ENCODE measurements at places on chromosomes 13 and 19. TPM values are rescaled to one million over a fixed set of nuclear protein-coding genes. Genes with fewer than 3 reads are reported as not detected.

The HSH2D gene
- 1.3 TPM for polyA plus RNA-seq

The YJEFN3 gene
- polyA plus RNA-seq: 12.4 TPM

The SMIM44 gene
- polyA plus RNA-seq: 0.74 TPM

The FOXO1 gene
- 13.2 TPM for polyA plus RNA-seq

The SGCG gene
- polyA plus RNA-seq: 5.2 TPM

The CGB2 gene
- polyA plus RNA-seq: not detected

The IGFL1 gene
- not detected for polyA plus RNA-seq

The ATP8A2 gene
- 4.8 TPM for polyA plus RNA-seq

The ICAM5 gene
- 0.24 TPM for polyA plus RNA-seq

The PLK5 gene
- polyA plus RNA-seq: 0.45 TPM

The PLPP2 gene
- polyA plus RNA-seq: 3.0 TPM

The ZNF256 gene
- 8.9 TPM for polyA plus RNA-seq

The KIR2DL3 gene
- polyA plus RNA-seq: not detected

The CYP4F12 gene
- 0.62 TPM for polyA plus RNA-seq

The NCR1 gene
- 0.09 TPM for polyA plus RNA-seq

The ZNF229 gene
- 18.0 TPM for polyA plus RNA-seq

The ERICH6B gene
- 2.4 TPM for polyA plus RNA-seq

The CBARP gene
- 2.0 TPM for polyA plus RNA-seq

The ZNF135 gene
- 30.3 TPM for polyA plus RNA-seq

- DNase-seq: no peak
Measured at GRCh38 chr19:31391518-31391917, 42.3 kb upstream of the TSHZ3 start.

DNA sequence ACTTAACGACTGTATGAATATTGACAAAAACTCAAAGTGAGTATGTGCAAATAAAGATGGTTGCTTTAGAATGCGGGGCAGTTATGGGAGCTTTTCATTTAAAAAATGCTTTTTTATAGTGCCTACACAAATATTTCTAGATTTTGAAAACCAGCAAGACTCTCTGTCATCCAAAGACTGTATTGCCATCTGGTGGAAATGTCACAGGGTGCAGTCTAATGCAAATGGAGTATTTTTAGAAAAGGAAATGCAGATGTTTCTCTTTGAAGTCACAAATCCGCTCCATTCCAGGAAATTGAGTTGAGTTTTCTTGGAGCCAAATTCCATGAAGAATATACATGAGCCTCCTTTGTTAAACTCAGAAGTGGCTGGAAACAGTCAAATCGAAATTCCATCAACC lies 2.3 kb upstream of the C1QTNF9B start:
- no peak for DNase-seq

DNA sequence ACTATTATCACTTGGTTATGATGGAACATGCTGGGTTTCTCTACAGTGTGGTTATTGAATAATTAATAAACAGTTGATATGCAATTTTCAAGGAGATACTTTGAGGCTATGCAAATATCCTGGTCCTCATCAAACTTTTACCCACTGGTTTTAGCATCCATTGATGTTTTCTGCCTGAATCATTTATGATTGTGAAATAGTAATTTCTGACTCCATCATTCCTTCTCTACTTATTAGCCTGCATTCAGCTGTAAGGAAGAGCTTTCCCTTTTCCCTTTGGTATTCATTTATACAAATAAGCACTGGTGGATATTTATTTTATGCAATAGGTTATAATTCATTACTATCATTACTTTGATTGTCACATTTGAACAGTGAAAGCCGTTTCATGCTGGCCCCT lies 13.9 kb upstream of the DNAJC15 start:
- DNase-seq: no peak

GRCh38 chr13:112902101-112902651 lies 66.8 kb upstream of the MCF2L start:
- no peak for DNase-seq

GRCh38 chr13:104270731-104271130 lies 1204.5 kb upstream of the SLC10A2 start:
- DNase-seq: no peak

DNA sequence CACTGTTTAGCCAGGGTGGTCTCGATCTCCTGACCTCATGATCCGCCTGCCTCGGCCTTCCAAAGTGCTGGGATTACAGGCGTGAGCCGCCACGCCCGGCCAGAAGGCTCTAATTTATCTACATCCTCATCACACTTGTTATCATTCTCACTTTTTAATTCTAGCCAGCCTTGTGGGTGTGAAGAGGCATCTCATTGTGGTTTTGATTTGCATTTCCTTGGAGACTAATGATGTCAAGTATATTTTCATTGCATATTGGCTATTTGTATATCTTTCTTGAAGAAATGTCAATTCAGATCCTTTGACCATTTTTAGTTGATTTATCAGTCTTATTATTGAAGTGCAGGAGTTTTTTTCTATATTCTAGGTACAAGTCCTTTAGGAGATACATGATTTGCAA lies 27.7 kb upstream of the HIF3A start:
- no peak for DNase-seq

DNA sequence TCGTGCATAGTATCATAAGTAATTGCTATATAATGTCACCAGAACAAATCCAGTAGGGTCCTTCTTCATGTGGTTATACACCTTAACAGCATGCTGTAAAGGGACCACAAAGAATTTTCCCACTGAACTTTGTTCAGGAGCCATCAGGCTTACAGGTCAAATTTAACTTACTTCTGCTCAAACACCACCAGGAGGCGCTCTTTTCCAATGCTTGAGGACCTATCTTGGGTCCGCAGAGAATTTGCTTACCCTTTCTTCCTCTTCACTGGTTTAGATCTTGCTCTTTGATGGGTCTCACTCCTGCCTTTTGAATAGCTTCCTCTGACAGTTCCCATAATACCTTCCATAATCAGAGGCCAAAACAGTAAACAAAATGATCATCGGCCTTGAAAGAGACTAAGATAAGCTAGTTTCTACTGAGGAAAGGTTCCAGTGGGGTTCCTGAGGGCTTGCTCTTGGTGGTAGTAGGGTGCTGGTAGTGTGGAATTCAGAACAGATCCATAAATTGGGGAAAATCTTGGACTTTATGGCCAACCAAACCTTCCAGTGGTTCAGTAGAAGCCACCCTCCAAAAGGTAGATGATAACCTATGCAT lies 37.4 kb downstream of the SCGB2B2 start:
- DNase-seq: peak; percentile 83

DNA sequence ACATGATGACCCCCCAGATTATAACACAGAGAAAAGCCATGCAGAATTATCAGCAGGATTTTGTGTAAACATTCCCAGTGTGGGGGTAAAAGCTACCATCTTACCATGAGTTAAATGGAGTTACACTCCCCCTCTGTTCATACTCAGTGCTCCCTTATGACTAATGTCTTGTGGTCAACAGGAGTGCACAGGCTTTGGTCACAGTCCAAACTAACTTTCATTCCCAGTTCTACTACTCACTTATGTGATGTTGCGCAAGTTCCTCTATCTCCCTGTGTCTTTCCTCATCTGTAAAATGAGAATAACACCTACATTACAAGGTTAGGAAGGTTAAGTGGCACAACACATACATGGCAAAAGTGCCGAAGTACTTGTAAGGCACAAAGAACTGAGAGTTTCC lies 277.9 kb downstream of the RBM26 start:
- DNase-seq: no peak

DNA sequence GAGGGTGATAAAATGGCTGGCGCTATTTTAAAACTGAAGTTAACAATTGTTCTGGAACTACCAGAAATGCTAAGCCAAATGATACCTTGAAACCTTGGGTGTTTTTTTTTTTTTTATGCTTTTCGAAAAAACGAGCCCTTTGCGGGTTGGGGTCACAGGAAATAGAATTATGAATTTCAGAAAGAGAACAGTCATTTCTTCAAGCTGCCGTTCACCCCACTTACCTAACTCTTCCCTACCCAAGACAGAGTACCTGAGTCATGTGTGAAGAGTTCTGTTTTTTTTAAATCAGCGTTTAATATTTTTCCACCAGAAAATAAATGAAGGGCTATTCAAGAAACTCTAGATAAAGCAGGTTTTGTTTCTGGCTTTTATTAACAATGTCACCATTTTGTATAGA lies 35.3 kb downstream of the KLF2 start:
- no peak for DNase-seq

GRCh38 chr13:62875118-62875640 lies 1459.5 kb upstream of the PCDH20 start:
- no peak for DNase-seq

GRCh38 chr13:112968380-112968909 lies 569 bp upstream of the MCF2L start:
- no peak for DNase-seq

- DNase-seq: no peak
Measured at GRCh38 chr13:23470790-23471614, 37.5 kb upstream of the SACS start.

DNA sequence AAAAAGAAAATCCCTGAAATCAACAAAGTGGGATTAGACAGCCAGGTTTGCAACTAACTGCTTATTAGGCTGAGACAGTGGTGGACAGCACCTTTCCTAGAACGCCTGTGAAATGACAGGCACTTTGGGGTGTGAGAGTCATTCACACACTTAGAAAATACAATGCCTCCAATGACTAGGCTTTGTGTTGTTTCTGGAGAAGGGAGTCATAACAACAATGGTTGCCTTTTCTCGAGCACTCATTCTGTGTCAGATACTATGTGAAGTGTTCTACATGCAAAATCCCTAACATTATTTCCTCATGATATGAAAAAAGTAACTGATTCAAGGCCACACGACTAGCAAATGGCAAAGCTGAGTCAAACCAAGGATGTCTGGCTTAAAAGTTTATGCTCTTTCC lies 41.2 kb downstream of the SACS start:
- DNase-seq: no peak

- no peak for DNase-seq
Measured at GRCh38 chr13:41751734-41752445, 209.0 kb downstream of the VWA8 start.

- DNase-seq: no peak
Measured at GRCh38 chr13:73687087-73687486, 447.1 kb downstream of the KLF12 start.

GRCh38 chr19:54188215-54188871 lies 1.0 kb downstream of the MBOAT7 start:
- no peak for DNase-seq

GRCh38 chr19:55094456-55095259 lies 19.0 kb downstream of the EPS8L1 start:
- DNase-seq: no peak

GRCh38 chr13:101552286-101552685 lies 99.8 kb downstream of the ITGBL1 start:
- no peak for DNase-seq

- DNase-seq: no peak
Measured at GRCh38 chr13:93535251-93535650, 308.6 kb downstream of the GPC6 start.

DNA sequence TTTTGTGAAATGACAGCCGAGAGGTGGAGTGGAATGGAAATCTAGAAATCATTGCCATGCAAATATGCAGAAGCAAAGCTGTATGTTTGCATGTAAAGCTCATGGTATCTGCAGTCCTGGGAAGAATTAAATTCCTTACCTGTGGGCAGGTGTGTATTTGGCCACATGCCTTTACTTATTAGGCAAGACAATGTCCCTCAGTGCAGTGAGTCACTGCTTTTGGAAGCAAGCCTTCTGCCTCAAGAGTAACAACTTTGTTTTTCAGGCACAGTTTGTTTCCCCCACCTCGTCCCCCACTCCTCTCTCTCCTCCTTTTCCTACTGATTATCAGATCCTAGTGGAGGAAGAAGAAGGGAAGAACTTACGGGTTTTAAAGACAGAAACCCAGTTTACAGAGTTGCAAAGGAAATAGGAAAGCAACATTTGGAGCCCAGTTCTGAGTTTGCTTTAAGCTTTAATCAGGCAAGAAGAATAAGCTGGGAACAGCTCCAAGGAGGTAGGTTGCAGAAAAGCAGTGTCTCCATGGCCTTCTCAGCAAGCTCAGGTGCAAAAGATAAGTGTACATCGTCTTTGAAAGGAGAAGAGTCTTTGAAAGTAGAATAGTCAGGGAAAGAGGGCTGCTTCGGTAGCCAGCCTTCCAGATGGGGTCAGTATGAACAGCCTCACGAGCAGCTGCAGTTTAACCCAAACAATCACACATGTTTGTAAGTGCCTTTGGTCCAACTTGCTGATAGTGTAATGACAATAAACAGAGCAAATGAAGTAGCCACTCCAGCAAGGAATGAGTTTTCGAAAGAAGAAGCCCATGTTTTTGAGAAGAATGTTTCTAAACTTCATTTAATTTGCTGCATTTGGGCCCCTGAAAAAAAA lies 190.1 kb downstream of the KLF5 start:
- peak; percentile 6 for DNase-seq

DNA sequence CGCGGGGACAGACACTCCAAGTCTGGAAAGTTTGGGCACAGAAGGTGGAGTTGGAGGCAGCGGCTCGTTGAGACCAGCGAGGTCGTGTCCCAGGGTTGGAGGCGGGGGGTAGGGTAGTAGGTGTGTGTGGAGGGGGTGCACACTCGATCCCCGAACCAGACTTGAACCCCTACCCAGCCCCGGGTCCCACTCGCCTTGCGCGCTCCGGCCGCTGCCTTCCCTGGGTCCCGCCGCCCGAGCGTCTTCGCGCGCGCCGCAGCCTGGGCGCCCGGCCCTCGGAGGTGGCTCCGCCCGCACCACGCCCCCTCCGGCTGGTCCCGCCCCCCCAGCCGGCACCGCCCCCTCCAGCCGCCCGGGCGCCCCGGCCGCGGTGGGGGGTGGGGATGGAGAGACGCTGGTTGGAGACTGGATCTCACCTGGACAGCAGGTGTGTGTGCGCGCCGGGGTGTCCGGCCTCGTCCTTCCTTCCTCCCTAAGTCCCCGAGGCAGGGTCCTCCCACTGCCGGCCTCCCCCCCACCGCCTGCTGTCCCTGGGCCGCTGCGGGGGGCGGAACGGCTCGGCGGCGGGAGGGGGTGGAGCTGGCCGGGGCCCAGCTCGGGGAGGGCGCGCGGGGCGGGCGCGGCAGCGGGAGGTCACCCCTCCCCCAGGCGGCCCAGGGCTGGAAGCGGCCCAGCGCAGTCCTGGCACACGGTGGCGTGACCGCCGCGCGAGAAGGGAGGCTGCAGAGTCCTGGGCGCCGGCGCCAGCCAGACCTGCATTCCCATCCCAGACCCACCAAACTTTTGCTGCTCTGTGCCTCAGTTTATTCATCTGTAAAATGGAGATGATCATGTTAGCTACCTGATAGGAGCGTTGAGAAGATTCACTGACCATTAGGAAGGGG lies at the start of gene KANK2:
Gene KANK2, minus strand, starts transcription at position 255 of the 884 bp plus-strand sequence. CDS start 3,034 bp downstream, outside the sequence.
- peak; percentile 59 for DNase-seq

DNA sequence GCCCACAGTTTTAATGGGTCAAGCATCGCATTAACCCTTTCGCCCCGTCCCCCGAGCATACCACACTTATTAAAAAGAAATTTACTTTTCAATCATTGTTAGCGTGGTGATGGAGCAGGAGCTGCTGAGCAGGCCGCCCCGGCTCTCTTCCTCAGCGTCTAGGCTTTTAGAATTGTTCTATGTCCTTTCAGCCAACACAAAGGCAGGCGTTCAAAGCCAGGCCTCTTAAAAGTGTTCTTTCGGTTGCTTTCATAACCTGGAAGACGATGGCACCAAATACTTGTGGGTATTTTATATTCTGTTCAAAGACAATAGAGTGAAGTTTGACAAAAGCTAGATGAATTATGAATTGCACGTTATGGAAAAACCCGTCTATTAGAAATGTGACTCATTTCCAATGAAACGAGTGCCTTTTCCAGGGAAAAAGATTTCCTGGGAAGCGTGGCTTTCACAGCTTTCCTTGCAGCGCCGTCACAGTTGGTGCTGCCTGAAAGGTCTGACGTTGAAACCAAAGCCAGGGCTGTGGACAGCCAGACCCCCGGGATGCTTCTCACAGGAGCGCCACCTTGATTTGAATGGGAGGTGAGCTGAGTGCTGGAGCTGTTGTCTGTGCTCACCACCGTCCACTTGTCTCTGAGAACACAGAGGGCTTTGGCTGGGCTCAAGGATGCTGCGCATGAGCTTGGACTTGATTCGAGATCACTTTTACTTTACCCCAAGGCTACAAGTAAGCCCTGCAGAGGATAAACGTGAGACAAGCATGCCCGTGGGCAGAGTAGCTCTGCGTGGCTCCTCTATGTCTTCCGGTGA lies 78.8 kb downstream of the SOX1 start:
- DNase-seq: no peak
